ENCODE measurements at places on chromosomes 2 and 18. TPM values are rescaled to one million over a fixed set of nuclear protein-coding genes. Genes with fewer than 3 reads are reported as not detected.

The NRBP1 gene
- 141 TPM for polyA plus RNA-seq

The PLGLB1 gene
- polyA plus RNA-seq: 14.1 TPM

The GAL3ST2 gene
- polyA plus RNA-seq: 0.88 TPM

The STK17B gene
- polyA plus RNA-seq: 10.5 TPM

The CFAP53 gene
- polyA plus RNA-seq: 4.1 TPM

The C2orf66 gene
- polyA plus RNA-seq: 0.61 TPM

The MDH1B gene
- 13.1 TPM for polyA plus RNA-seq

The LYG2 gene
- 0.17 TPM for polyA plus RNA-seq

The FKBP7 gene
- 47.8 TPM for polyA plus RNA-seq

The STRN gene
- 19.9 TPM for polyA plus RNA-seq

The ASB18 gene
- not detected for polyA plus RNA-seq

DNA sequence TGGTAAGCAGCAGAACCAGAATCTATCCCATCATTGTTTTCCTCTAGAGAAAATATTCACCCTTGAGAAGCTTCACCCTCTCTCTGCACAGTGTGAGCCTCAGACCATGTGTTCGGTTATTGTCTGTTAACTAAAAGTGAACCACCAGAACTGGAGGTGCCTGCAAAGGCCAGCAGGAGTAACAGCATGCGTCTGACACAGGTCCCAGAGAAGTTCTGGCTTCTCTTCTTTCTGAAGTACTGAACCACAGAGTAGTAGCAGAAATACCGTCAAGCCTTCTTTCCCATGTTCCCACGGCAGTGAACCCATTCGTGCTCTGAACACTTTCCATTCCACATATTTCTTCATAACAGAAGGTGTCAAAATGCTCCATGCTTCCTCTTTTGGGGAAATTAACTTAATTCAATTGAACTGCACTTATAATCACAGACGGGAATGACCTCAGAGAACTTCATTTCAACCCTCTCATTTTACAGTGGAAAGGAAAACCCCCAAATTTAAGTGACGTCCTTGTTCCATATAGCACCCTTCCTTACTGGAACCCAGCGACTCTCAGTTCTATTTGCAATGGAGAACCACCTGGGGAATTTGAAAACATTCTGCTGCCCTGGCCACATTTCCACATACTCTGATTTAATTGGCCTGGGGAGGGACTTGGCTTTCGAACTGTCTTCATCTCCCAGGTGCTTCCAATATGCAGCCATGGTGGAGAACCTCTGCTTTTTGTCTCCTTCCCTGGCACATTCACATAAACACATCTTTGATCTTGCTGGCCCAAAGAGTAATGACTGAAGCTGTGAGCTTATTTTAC, 519.1 kb downstream of the RNF144A start:
- no peak for DNase-seq

DNA sequence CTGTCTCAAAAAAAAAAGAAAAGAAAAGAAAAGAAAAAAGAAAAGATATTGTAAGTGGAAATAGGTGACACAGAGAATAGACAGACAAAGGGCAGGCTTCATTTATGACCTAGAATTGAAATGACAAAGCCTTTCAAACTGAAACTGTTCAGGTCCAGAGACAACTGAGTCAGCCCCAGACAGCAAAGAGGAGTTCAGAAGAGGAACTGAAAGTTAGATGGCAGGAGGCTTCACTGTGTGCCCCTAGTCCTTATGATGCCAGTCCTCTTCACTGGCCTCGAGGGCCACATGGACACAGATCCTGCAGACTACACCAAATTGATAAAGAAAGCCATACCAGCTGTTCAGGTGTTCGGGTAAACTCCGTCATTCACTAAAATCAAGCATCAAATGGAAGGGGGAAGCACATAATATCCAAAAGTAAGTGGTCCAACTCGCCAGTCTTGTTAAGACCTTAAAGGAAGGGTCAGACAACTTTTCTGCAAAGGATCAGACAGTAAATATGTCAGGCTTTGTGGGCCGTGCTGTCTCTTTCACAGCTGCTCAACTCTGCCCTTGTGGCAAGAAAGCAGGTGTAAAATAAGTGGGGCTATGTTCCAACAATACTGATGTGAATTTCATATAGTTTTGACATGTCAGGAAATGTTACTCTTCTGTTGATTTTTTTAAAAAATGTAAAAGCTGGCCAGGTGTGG, 231.9 kb upstream of the MGAT5 start:
- DNase-seq: no peak

DNA sequence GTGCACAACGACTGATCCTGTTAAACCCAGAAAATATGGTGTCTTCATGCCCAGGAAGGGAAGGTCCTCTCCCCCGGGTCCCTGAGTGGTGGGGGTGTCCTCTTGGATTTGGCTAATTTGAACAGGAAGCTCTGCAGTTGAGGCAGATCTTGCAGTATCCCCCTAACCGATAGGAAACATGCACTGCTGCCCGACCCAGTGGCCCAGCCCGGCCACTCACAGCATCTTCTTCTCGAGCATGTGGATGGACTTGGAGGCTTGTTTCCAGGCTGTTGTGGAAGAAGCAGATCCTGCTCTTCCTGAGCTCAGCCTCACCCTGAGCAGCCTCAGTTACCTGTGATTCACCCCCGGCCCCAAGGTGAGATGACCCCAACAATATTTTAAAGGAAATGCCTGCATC, 46.4 kb upstream of the ASB1 start:
- no peak for DNase-seq

GRCh38 chr2:10864861-10865636, 46.7 kb upstream of the KCNF1 start:
- DNase-seq: no peak

- no peak for DNase-seq
These were observed 165.2 kb upstream of the ALKAL2 start for GRCh38 chr2:453132-453531.

- DNase-seq: no peak
These were observed 263.2 kb upstream of the CDH7 start for GRCh38 chr18:65487569-65487968.

GRCh38 chr2:140698636-140699035, 1432.2 kb downstream of the LRP1B start:
- no peak for DNase-seq

GRCh38 chr2:218722876-218723785, 12.5 kb downstream of the TTLL4 start:
- DNase-seq: no peak

DNA sequence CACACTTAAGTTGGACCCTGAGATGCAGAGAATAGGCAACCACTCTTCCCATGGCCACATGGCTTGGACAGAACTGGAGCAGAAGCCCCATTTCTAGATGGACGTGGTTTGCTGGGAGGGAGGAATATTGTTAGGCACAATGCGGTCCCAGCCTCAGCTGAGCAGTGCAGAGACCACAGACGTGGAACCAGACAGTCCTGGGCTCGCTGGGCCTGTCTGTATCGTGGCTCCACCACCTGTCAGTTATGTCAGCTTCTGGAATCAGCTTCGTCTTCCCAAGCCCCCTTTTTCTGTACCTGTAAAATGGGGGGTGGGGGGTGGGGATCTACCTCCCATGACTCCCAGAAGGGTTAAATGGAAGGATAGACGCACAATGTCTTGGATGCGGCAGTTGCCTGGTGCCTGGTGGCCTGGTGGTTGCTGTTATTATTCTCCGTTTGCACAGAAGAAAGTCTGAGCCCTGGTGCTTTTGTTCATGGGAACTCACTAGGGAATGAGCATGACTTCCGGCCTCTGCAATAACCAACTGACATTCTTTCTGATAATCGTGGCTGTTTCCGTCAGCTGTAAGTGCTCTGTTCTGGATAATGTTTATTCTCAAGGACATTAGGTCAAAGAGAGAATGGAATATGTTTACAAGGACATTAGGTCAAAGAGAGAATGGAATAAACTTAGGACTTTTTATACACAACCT, 31.4 kb downstream of the COLEC11 start:
- DNase-seq: peak; percentile 55

DNA sequence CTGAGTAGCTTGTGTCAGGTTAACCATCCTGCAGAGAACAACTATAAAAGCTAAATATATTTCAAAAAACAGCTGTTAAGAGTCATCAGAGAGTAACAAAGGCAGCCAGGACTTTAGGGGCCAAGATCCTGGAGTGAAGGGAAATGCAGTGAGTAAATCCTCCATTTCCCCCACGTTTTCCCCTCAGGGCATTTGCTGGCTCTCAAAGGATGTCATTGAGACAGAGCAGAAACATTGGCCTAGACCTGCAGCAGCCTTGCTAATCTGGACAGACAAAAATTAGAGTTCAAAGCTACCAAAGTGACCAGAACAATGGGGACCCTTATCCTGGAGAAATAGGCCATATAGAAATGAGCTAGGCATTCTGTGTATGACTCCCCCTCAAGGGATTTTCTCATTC, 21.1 kb upstream of the KLHL29 start:
- DNase-seq: no peak

GRCh38 chr18:7647500-7647899, 80.4 kb downstream of the PTPRM start:
- no peak for DNase-seq

DNA sequence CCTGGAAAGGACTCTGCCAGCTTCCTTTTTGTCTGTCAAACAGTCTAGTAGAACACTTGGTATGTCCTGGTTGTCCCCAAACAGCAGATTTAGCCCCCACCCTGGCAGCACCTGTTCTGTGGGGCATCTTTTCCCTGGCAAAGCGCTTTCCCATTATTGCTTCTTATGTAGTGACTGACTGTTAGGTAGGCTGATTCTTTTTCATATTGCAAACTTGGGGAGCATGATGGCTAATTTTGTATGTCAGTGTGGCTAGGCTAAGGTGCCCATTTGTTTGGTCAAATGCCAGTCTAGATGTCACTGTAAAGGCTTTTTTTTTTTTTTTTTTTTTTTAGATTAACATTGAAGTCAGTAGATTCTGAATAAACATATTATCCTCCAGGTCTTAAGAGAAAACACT, 140.2 kb downstream of the MYCN start:
- DNase-seq: no peak

DNA sequence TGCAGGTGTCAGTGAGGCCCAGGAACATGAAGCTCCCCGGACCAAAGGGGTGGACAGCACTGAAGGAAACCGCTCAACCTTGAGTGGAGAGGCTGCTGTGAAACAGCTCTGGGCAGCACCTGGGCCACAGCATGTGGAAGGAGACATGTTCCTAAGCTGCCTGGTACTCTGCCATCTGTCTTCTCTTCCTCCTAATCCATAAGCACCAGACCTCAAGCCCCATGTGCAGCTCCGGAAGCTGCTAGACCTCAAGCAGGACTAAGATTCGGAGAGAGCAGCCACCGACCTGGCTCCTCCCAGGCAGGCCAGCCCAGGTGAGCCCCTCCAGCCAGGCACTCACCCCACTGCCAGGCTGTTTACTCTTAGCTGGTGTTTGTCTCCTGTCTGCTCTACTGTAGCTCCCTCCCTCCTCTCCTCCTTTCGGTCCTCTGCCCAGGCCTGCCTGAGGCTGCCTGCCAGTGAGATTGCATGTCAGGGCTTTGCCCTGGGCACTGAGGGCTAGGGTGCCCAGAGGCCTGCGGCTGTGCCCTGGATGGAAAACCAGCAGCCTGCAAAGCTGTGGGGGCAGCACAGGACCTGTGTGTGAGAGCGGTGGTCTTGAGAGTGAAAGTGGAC, 53.7 kb downstream of the BCL11A start:
- no peak for DNase-seq

DNA sequence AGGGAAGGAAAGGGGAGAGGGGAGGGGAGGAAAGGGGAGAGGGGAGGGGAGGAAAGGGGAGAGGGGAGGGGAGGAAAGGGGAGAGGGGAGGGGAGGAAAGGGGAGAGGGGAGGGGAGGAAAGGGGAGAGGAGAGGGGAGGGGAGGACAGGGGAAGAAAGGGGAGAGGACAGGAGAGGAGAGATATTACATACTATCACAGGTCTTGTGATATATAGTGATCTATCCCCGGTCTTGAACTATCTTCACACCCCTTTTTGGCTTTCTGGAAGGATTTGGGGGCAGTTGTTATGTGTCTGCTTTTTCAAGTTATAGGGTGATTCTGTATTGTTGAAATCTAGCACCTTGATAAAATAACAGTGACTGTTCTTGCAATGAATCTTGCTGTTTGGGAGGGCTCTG, 92.1 kb upstream of the ID2 start:
- DNase-seq: no peak

- DNase-seq: no peak
These were observed 67.1 kb downstream of the ITGB1BP1 start for GRCh38 chr2:9356261-9356660.

DNA sequence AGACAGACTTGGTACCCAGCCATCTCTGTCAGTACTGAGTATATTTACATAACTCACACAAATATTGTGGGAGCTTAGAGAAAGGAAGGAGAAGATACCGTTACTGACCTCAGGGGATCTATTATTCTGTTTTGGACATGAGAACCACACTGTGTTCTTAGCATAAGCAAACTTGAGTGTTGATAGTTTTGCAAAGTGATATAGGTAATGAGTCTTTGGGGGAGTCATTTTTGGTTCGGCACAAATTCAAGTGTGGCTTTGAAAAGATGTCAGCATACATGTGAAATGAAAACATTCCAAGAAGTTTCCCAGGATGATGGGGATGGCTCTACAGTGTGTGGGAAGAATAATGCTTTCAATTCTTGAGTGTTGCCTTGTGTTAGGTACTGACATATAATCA, 24.1 kb downstream of the SMARCAL1 start:
- DNase-seq: no peak

Data from renal pelvis (tissue), 12 donors.